ENCODE measurements at places on chromosomes 11 and 22.

DNA sequence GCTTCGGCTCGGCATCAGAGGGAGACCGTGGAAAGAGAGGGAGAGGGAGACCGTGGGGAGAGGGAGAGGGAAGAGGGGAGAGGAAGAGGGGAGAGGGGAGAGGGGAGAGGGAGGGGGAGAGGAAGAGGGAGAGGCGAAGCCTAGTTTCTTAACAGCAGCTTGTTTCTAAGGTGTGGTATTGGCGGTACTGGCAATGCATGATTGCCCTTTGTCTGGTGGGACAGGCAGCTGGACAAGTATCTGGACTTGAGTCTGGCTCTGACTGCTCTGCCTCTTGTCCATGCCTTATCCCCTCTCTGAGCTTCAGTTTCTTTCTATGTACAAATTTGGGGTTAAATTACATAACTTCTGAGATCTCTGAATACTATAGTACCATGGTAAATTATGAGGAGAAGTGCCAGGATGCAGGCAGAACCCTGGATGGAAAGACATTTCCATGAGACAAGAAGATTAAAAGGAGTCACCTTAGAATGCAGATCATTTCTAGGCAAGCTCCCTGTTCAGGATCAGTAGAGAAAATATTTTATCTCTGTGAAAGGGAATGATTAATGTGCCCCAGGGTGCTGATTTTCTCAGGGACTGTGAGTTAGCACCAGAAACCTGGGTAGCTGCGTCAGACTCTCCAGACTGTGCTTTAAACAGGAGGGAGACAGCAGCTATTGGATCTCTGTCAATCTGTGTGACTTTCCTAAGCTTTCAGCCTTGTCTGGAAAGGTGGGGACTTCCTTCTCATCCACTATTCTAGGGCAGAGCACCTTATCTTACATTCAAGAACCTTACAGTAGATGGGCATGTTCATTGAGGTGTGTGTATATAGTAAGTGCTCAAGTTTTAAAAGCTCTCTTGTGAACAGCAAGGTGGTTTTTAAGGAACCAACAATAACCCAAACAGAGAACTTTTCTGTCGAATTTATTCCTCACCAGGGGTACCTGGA, 31.9 kb upstream of the CCDC90B start:
- no peak for DNase-seq

GRCh38 chr11:118930094-118930712, 4.5 kb upstream of the BCL9L start:
- DNase-seq = peak; percentile 90

- DNase-seq = no peak
Measured at GRCh38 chr22:49141761-49142160, 685.9 kb downstream of the BRD1 start.

GRCh38 chr11:110479108-110480101, 49.7 kb downstream of the FDX1 start:
- peak; percentile 55 for DNase-seq

DNA sequence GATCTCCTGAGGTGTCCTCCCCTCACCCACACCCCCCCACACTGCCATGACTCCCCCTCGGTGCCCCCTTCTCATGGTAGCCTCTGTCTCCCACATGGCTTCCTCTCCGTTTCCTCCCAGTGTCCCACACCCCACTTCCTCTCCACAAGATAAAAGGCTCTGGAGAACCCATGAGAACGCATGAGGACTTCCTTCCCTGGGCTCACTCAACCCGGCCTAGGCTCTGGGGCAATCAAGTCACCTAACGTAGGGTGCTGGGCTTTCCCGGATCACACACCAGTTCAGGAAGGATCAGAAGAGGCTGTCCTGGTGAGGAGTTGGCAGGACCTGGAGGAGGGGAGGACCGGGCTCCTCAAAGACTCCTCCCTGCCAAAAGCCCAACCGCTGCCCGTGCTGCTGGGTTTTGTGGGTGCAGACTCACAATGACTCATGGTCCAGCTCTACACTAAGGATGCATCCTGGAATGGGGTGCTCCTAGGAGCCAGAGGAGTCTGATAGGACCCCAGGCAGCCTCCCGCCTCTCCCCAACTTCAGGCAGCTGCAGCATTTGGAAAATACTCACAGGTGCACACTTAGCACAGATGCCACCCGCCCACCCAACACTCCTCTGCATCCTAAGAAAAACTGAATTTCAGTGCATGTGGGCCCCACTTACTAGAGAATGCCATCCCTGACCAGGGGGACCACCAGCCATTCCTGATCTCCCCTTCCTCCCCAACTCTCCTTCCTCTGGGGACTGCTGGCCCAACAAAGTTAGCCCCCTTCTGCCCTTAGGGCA, 21.0 kb downstream of the SLC22A12 start:
- no peak for DNase-seq

GRCh38 chr11:95705485-95706124, 84.0 kb downstream of the FAM76B start:
- DNase-seq = peak; percentile 97

DNA sequence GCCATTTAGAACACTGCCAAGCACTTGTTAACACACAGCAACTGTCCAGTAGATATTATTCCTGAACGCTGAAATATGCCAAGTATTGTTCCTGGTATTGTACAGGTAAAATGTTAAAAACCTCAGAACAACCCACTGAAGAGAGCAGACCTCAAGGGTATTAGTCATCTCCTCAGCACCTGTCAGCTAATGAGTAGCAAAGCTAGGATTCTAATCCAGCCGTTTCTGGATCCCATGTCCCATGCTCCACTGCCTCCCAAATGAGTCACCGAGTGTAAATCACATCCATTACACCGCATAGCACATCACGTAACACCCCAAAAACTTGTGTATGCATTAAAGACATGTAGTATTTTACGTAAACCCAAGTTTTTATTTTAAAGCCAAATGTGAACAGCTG, 705.4 kb upstream of the TENM4 start:
- DNase-seq = no peak

GRCh38 chr11:44110231-44110679, 14.8 kb downstream of the EXT2 start:
- DNase-seq = peak; percentile 85

- no peak for DNase-seq
Measured at GRCh38 chr11:79173615-79174014, 267.2 kb downstream of the TENM4 start.

- no peak for DNase-seq
Measured at GRCh38 chr11:67167719-67168118, 48.7 kb downstream of the KDM2A start.

DNA sequence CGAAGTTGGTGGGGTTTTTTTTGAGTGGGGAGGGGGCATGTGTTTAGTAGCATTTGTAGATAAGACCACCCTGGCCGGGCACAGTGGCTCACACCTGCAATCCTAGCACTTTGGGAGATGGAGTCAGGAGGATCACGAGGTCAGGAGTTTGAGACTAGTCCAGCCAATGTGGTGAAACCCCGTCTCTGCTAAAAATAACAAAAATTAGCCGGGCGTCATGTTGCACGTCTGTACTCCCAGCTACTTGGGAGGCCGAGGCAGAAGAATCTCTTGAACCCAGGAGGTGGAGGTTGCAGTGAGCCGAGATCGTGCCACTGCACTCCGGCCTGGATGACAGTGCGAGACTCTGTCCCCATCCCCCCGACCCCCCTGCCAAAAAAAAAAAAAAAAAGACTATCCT, 34.6 kb downstream of the CECR2 start:
- no peak for DNase-seq

DNA sequence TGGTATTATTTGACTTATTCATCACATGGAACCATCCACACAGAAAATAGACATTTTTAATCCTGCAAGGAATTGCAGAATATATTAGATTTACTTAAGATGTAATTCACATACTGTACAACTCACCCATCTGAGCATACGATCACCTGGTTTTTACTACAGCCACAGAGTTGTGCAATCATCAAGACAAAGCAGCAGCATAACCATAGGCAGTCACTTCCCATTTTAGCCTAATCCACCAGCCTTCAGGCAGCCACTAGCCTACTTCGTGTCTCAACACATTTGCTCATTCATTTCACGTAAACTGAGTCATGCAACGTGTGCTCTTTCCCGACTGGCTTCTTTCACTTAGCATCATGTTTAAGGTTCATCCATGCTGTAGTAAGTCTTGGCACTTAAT, 23.0 kb downstream of the PIWIL3 start:
- no peak for DNase-seq

GRCh38 chr22:46233231-46233630, 16.9 kb downstream of the CDPF1 start:
- no peak for DNase-seq

GRCh38 chr22:38735126-38735464, 20.7 kb downstream of the SUN2 start:
- no peak for DNase-seq

Data from Karpas-422 (cell line).